ENCODE measurements at places on chromosomes 1 and 21. TPM values are rescaled to one million over a fixed set of nuclear protein-coding genes. Genes with fewer than 3 reads are reported as not detected.

TEDDM1 gene
- not detected for total RNA-seq

SH2D2A gene
- total RNA-seq = 1.6 TPM

CLCA1 gene
- not detected for total RNA-seq

MATN1 gene
- 0.18 TPM for total RNA-seq

AADACL3 gene
- not detected for total RNA-seq
